ENCODE measurements at places on chromosomes 13 and 19.

- DNase-seq: no peak
Observed at GRCh38 chr13:100039740-100040139, 49.2 kb upstream of the PCCA start.

DNA sequence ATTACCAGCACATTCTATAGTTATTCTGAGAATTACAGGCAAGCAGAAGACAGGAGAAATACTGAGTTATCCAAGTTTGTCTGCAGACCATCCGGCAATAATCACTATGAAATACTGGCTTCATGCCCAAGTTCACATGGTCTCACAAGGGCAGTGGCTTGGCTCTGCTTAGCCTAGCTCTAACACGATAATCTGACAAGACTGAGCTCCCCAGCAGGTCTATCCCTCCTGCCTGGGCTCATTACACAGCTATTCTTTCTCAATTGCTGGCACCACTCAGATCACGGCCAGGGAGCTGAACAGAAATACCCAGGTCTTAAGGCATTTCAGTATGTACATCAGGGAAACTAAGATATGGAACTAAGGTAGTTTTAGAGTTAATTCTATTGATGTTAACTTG, 361.6 kb upstream of the PCDH20 start:
- DNase-seq: no peak

DNA sequence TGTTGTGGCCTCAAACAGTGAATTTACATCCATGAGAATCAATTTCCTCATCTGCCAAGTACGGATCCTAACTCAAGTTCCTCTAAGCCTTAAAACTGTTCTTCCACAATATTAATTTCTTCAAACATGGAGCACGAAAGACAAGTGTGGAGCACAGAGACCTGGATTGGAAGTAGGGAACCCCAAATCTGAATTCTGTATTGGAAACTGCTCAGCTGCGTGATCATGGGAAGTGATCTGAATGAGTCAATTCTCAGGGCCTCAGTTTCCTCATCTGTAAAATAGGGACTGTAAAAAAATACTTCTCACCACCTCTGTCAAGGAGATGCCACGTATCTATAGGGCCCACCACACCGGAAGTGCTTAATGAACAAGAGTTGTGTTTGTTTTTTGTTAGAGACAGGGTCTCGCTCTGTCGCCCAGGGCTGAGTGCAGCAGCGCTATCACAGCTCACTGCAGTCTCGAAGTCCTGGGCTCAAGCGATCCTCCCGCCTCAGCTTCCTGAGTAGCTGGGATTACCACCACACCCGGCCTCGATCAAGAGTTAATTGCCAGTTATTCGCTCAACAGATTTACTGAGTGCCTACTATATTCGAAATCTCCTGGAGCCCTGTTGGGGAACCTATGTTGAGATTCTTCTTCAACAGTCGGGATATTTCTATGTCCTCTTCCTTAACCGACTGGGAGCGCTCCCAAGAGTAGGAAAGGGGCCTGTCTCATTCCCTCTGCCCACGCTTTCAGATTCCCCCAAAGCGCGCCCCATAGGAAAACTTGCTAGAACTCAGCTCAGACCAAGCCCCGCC, 1.6 kb downstream of the SERTAD3 start:
- DNase-seq: no peak

GRCh38 chr19:3646336-3647092, 19.9 kb upstream of the CACTIN start:
- no peak for DNase-seq

GRCh38 chr13:60431108-60431700, 34.2 kb downstream of the TDRD3 start:
- peak; percentile 20 for DNase-seq

- DNase-seq: no peak
Observed at GRCh38 chr19:33440682-33441081, 67.2 kb downstream of the CEBPG start.

GRCh38 chr19:58058467-58058866, 615 bp upstream of the ZNF135 start:
- no peak for DNase-seq

DNA sequence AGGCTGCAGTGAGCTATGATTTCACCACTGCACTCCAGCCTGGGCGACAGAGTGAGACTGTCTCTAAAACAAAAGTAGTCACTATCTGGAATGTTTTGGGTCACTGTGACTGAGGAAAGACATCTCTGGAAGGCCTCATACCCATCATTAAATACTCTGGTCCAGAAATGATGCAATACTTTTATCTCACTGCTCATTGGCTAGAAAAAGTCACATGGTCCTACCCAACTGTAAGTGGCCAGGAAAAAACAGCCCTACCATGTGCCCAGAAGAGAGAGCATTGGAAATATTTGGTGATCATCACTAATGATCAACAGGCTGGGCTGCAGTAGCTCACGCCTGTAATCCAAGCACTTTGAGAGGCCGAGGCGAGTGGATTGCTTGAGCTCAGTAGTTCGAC, 29.8 kb downstream of the PNPLA6 start:
- DNase-seq: no peak

- DNase-seq: no peak
Observed at GRCh38 chr13:29503041-29503837, 92.2 kb downstream of the SLC7A1 start.

GRCh38 chr13:78032132-78032531, 113.5 kb upstream of the EDNRB start:
- DNase-seq: no peak

- DNase-seq: no peak
Observed at GRCh38 chr19:57506163-57506562, 6.4 kb downstream of the ZNF773 start.

GRCh38 chr19:42323473-42323851, 2.0 kb upstream of the MEGF8 start:
- no peak for DNase-seq

DNA sequence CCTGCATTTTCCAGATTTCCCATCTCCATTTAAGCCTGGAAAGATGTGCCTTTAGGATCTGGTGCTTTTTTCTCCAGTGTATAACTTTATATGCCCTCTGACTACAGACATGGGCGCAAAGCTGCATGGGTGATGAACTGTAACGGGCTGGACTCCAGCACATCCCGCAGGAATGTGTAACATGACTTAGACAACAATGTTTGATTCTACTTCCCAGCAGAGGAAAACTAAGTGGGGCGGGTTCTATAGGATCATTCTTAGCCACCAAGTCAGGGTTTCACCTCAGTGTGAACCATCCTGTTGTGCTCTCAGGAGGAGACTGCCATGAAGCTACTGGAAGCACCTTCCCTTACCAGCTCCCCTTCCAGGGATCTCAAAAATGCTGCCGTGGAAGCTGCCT, 93.2 kb upstream of the SERP2 start:
- no peak for DNase-seq

DNA sequence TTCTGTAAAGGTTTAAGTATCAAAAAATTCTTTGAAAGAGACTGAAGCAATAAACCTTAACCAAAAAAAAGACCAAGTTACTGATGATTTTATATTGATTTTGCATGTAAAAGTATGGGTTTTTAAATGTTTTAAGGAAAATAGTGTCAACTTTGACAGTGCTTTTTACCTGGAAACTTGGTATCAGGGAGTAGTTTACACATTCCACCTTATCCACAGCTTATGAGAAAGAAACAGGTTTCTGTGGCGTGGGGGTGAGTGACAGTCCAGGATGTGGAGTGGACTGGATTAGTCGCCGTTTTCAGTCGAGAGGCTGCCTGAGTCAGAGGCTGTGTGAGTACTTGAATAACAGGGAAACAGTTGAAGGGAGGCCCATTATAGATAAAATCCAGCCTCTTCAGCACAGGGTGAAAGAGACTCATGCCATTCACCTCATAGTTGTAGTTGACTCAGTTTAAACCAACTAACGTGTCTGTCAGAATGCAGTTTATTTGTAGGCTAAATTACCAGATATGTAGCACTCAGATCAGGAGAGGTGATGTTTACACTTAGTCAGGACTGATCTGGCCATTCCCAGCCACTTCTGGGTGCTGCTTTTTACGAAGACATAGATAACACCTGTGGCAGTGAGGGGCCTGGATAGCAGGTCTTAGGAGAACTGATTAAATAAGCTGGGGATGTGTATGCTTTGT, 595 bp upstream of the GPR183 start:
- DNase-seq: no peak

- DNase-seq: no peak
Observed at GRCh38 chr13:30712536-30713532, 22.5 kb upstream of the ALOX5AP start.

- DNase-seq: no peak
Observed at GRCh38 chr13:41459432-41460073, 2.2 kb downstream of the RGCC start.

- no peak for DNase-seq
Observed at GRCh38 chr19:43430142-43430710, 15.5 kb downstream of the TEX101 start.

DNA sequence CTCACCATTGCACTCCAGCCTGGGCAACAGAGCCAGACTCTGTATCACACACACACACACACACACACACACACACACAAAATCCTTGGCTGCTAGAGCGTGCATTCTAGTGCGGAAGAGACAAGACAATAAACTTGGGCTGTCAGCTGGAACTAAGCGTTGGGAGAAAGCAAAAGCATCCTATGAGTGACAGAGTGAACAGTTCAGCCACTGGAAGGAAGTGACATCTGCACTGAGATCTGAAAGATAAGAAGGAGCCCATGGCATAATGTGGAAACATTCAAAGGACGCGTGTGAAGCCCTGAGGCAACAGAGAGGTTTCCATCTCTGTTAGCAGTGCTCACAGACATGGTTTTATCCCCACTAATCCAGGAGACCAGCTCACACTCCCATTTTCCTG, 3.5 kb upstream of the SLC1A5 start:
- no peak for DNase-seq

DNA sequence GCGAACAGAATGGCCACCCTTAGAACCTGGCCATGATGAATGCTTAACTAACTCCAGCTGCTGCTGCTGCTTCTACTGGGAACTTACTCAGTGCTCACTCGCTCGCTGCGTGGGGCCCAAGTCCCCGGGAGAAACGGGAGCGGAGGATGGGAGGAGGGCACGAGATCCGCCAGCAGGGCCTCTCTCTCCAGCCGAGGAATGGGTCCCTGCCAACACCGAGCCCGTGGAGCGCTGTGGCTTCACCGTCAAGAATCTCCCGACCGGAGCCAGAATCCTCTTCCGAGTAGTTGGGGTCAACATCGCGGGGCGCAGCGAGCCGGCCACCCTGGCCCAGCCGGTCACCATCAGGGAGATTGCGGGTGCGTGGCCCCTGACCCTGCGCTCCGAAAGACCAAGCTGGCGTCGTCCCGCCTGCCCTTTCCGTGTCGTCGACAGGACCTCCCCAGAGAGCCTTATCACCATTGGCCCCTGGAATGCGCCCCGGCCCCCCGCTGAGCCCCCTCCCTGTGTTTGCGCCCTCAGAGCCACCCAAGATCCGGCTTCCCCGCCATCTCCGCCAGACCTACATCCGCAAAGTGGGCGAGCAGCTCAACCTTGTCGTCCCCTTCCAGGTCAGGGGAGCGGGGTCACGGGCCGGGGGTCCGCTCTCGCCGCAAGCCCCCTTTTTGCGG, 17.8 kb upstream of the EMC10 start:
- no peak for DNase-seq

DNA sequence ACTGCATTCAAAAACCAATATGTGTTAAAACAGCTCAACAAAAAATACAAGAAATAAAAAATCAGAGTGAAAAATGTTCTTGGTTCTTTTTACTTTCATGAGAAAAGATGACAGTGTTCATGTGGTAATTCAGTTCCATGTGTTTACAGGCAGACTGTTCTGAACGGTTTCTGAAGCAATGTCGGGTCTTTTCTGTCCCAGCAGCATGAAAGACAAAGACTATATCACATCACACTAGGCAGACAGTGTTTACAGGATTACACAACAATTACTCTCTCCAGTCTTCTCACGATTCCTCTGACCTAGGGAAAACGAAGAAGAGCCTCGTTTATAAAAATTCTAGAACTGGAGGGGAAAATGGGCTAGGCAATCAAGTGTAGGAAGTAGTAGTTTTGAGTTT, 83.4 kb downstream of the UBL3 start:
- no peak for DNase-seq

DNA sequence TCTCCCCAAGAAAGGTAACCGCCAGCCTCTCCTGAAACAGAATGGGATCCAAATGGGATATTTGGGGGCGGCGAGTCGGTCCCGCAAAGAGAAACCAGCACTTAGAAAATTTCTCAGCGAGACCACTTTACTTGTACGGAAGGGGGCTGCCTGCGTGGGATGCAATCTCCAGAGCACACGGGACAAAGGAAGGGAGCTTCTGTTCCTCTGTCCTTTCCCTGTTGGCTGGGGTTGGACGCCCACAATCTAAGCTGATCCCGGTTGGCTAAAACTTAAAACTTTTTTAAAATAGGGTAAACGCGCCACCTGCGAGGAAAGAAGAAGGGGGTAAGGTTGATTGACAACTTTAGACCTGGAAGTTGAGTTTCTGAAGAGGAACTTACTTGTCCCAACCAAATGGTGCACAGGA, 826 bp upstream of the BSG start:
- DNase-seq: no peak
